CD8-positive, alpha-beta T cell (primary cell): ENCODE measurements at places on chromosomes 4 and X.

- DNase-seq, result no peak
Observed at GRCh38 chr4:5632066-5632440, 76.3 kb downstream of the EVC2 start.

GRCh38 chrX:108699368-108699767 lies 37.0 kb downstream of the IRS4 start:
- no peak for DNase-seq

DNA sequence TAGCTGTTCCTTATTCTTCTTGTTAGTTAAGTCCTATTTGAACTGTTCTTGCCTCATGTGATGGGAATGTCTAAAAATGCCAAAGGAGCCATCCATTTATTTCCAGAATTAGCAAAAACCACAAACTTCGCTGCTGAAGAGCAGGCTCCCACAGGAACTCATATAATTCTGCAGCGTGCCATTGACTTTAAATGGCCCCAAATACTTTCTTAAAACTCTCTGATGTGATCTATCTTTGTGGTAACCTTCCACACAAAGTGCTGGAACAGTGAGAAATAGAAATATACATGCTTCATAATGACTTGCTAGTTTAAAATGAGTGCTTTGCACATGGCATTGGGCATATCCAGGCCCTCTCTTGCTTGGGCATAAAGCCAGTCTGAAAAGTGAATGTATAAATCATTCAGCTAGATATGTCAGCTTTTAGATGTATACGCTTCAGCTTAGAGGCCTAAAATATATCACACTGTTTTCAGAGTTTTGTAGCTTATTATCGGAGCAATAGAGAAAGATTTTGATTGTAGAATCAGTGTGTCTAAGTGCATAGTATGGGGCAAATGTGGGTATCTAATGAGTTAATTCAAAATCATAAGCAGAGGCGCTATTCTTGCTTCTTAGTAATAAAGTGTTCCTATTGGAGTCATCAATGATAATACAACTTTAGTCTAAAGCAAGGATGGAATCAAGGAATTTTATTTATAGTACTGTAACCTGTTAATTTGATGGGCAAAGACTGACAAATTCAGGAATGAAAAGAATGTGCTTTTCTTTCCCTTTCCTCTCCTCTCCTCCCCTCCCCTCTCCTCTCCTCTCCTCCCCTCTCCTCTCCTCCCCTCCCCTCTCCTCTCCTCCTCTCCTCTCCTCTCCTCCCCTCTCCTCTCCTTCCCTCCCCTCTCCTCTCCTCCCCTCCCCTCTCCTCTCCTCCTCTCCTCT lies 392.2 kb upstream of the ZFP42 start:
- DNase-seq, result no peak

GRCh38 chr4:87055311-87055710 lies 120.5 kb downstream of the AFF1 start:
- DNase-seq, result no peak

DNA sequence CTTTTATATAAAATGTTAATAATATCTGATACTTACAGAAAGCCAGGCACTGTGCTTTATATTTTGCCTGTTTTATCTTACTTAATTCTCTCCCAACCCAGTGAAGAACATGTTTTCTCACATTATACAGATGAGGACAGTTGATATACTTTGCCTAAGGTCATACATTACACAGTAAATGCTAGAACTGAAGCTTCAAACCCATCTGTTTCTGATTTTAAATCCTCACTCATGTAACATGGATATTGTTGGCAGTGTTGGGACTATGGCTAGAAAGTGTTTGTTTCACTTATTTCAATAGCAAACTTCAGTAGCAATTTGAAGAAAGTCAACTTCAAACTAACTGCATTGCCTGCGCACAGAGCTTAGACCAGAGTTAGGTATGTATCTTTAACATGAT lies 57.4 kb downstream of the RAPGEF2 start:
- no peak for DNase-seq

- no peak for DNase-seq
Observed at GRCh38 chr4:107279733-107280132, 243.6 kb upstream of the DKK2 start.

DNA sequence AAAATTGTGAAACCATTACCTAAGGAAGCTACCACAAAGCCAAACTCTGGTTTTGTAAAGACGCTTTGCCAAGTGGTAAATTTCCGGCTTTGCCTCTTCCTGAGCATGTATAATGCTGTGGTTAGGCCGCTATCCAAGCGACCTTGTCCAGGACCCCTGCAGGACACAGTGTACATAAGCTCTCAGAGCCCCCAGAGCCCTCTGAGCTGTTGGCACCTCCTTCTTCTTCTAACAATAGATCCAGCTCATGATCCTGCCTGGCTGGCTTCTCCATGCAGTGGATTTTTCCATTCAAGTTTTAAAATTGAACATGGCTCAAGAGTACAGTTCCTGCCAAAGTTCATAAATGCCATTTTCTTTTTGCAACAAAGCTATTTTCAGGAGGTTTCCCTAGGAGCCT lies 326.7 kb downstream of the MAPK10 start:
- DNase-seq, result no peak

DNA sequence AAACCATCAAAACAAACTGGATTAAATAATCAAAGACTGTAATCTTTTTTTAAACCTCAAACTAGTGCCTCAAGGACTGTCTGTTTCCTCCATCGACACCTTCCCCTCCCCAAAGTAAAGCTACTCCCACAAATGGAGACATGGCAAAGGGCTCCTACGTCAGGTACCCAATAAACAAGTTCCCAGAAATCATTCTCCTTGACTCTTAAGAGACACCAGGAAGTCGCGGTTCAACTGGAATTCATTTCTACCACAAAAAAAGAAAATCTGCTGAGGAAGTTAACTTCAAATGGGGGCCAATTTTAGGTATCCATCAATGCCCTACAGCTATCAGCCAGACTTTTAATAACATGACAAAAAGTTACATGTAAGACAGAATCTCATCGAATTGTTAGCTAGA lies 2.5 kb downstream of the RPS4X start:
- no peak for DNase-seq

- DNase-seq, result no peak
Observed at GRCh38 chr4:6188687-6189305, 11.6 kb downstream of the JAKMIP1 start.
